ENCODE measurements at places on chromosomes 16 and 17.

GRCh38 chr16:64629622-64630021, 492.2 kb downstream of the CDH11 start:
- DNase-seq: no peak

DNA sequence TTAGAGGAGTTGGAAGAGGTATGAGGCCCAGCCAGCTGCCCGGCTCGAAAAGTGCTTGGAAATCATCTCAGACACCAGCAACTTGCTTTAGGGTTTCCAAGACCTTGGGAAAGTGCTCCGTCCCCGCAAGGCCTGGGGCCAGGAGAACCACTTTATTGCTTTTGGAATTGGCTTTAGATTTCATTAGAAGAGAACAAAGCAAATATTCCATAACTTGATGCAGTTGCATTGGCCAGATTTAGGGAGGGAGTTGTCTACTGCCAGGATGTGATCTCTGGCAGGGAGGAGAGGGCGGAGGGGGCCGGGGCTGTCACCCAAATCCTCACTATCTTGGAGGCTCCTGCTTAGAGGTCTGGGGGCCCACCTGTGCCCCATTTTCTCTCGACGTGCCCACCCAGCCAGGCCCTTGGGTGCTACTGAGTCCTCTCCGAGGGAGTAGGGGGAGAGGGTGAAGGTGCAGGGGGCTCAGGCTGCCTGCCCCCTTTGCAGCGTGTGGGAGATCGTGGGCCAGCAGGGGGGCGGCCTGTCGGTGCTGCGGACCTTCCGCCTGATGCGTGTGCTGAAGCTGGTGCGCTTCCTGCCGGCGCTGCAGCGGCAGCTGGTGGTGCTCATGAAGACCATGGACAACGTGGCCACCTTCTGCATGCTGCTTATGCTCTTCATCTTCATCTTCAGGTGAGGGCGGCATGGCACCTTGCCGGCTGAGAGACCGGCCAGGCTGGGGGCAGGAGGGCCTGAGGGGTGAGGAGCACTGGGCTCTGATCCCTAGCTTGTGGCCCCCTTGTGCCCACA, 30.6 kb downstream of the CACNA1G start:
- DNase-seq: no peak

GRCh38 chr17:82046903-82047302, 4.7 kb downstream of the RFNG start:
- DNase-seq: no peak

- DNase-seq: no peak
Observed at GRCh38 chr16:28617874-28618273, 8.0 kb upstream of the SULT1A1 start.

All from NCI-H345 (cell line).